ENCODE measurements at places on chromosomes 3 and 15.

- DNase-seq, result no peak
These were observed 269.5 kb upstream of the GBE1 start for GRCh38 chr3:82030916-82031315.

- no peak for DNase-seq
These were observed 3.7 kb downstream of the NR2F2 start for GRCh38 chr15:96334017-96334704.

DNA sequence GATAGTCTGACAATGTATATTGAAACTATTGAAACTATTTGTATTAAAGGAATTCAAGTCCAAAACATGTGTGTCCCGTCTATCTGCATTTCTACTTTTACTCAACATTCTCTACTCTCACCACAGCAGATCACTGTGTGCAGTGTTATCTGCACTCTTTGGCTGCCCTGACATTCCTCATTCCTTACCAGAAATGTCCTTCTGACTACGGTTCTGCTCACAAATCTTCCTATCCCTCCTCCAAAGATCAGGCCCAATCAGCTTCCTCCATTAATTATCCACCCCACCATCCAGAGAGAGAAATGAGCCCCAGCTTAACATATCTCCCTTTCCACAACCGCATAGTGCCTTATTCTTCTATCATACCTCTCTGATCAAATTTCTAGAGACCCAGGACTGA, 94.7 kb downstream of the TBL1XR1 start:
- no peak for DNase-seq

DNA sequence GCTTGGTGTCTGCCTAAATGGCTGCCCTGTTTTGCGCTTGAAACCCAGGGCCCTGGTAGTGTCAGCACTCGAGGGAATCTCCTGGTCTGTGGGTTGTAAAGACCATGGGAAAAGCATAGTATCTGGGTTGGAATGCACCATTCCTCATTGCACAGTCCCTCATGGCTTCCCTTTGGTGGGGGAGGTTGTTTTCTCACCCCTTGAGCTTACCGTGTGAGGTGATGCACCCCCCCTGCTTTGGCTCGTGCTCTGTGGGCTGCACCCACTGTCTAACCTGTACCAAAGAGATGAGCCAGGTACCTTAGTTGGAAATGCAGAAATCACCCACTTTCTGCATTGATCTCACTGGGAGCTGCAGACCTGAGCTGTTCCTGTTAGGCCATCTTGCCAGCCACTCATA, 104.7 kb downstream of the MBNL1 start:
- DNase-seq, result no peak

Data from esophagus squamous epithelium (tissue), 5 donors.